ENCODE measurements at places on chromosomes 5 and 9.

GRCh38 chr9:109940561-109940960, 160.6 kb downstream of the PALM2AKAP2 start:
- DNase-seq = no peak

GRCh38 chr5:32462618-32463017, 18.1 kb upstream of the ZFR start:
- no peak for DNase-seq

GRCh38 chr9:129454467-129455067, 166.3 kb downstream of the C9orf50 start:
- DNase-seq = no peak

DNA sequence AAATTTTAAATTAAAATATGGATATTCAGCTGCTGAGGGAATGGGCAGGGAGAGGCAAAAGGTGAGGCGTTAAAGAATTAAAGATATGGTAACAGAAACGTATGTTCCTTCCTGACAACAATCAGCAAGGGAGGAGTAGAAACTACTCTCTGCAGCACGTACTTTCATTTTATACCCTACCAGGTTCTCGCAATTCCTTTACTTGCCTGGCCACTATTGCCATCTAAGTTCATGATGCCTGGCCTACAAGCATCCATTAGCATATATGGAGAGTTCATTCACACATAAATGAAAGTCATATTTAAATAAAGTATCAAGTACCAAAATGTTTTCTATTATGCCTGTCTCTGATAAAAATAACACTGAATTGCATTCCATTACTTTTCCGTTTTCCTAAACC, 125.1 kb downstream of the BNC2 start:
- DNase-seq = no peak

- peak; percentile 57 for DNase-seq
Measured at GRCh38 chr5:90473396-90474234, 956 bp downstream of the MBLAC2 start.

GRCh38 chr9:73841018-73841417, 656.1 kb upstream of the RORB start:
- no peak for DNase-seq

- no peak for DNase-seq
Measured at GRCh38 chr5:55578771-55579170, 44.0 kb upstream of the PLPP1 start.

DNA sequence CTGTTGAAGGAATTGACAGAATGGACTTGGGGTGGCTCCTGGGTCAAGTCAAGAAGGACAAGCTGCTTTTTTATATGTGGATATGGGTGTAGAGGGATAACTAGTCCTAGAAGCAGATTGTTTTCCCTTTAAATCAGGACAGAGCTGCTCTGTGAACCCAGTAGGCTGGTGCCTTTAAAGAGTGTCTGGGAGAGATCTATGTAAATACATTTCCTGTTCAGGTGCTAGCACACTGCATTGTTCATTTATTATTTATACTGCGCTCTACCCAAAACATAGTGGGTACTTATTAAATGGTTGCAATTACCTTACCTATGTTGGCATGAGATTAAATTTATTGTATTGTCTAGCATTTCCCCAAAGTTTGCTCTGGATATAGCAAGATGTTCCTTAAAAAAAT, 86.6 kb upstream of the EQTN start:
- no peak for DNase-seq

DNA sequence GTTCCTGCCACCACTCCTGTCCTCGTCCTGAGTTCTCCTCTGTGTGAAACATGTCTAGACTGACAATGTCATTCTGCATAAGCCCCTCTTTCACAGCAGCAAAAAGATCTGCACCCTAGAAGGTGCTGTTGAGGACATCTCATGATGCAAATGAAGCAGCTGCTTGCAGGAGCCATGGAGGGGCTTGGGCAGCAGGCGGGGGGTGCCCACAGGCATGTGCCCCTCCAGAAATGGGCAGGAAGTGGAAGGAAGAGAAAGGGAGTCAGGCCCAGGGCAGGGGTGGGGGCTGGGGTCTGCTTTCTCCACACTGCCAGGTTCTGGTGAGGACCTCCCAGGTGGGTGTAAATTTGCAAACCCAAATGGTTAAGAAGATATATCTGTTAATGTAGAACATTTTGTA, 54.5 kb upstream of the KCNMB1 start:
- DNase-seq = no peak

- peak; percentile 48 for DNase-seq
Measured at GRCh38 chr9:96612105-96612965, 7.3 kb downstream of the CDC14B start.

- no peak for DNase-seq
Measured at GRCh38 chr5:93892481-93892880, 151.1 kb upstream of the POU5F2 start.

DNA sequence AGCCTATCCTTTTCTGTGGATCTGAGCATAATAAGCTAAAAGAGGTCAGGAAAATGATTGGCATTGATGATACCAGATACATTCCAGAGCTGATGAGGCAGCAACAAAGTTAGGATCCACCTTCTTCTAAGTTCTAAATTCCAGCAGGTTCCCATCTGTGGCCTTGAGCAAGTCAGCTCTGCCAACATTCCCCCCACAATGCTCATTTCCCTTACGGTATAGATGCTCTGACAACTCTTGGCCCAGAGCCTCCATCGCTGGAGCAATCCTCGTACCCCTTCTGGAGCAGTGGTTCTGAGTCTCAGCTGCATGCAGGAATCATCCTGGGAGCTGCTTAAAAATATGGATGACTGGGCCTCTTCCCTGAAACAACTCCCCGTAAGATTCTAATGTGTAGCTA, 78.1 kb downstream of the MED27 start:
- DNase-seq = no peak

DNA sequence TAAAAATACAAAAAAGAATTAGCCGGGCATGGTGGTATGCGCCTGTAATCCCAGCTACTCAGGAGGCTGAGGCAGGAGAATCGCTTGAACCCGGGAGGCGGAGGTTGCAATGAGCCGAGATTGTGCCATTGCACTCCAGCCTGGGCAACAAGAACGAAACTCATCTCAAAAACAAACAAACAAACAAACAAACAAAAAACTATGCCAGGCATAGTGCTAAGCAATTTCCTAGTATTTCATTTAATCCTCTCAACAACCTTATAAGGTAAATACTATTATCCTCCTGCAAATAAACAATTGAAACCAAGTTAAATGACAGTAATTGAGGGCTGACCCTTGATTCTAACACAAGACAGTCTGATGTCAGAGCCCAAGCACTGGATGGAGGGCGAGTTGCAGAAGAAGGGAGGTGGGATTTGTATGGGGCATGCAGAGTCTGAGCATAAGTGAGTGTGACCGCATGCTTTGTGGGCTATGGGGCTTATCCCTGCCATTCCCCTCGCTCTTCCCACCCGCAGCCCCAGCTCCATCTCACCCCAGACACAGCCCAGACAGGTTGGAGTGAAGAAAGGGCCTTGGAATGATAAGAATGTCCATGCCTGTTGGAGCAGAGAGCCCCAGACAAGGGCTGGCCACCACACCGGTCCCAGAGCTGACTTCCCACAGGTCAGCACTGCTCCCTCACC, 24.3 kb upstream of the RPS14 start:
- DNase-seq = no peak

- no peak for DNase-seq
Measured at GRCh38 chr9:36532353-36532752, 40.3 kb upstream of the MELK start.

- no peak for DNase-seq
Measured at GRCh38 chr5:115423541-115423940, 121.0 kb downstream of the FEM1C start.

DNA sequence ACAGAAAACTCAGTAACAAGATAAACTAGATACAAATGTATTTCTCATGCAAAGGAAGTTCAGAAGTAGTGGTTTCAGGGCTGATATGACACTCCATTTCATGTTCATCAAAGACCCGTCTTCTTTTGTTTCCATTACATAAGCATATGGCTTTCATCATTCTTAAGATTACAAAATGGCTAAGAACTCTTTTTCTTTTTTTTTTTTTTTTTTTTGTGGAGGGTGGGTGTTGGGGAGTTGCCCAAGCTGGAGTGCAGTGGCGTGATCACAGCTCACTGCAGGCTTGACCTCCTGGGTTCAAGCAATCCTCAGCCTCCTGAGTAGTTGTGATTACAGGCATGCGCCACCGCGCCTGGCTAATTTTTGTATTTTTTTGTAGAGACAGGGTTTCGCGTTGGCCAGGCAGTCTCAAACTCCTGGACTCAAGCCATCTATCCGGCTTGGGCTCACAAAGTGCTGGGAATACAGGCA, 22.0 kb upstream of the PTBP3 start:
- DNase-seq = no peak

DNA sequence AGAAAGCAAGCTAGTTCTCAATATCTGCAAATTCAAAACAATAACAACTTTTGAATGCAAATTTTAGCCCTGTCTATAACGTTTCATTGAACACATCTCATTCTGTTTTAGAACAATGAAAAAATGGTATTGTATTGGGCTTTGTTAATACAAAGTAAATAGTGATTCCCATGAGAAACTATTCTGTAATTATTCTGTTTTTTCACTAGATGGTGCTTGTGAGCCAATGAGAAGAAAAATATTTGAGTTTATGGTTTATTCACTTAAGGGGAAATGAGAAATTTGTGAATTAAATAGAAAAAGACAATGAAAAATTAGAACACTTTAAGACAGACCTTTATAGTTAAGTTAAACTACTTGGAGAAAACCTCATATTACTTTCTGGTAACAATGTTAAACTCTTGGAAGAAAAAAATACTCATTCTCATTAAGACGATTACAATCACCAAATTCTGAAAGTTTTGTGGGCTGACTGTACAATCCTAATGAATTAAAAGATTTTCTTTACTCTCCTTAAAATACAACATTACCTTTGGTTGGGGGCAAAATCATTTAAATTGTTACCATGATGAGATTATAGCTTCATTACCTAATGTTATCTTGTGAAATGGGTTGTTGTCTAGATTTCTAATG, 127.0 kb downstream of the NNT start:
- no peak for DNase-seq

GRCh38 chr5:155066886-155067595, 53.5 kb downstream of the KIF4B start:
- DNase-seq = no peak

GRCh38 chr5:96527768-96528661, 95.0 kb upstream of the PCSK1 start:
- no peak for DNase-seq

GRCh38 chr9:3177936-3178335, 334.0 kb upstream of the PUM3 start:
- no peak for DNase-seq

DNA sequence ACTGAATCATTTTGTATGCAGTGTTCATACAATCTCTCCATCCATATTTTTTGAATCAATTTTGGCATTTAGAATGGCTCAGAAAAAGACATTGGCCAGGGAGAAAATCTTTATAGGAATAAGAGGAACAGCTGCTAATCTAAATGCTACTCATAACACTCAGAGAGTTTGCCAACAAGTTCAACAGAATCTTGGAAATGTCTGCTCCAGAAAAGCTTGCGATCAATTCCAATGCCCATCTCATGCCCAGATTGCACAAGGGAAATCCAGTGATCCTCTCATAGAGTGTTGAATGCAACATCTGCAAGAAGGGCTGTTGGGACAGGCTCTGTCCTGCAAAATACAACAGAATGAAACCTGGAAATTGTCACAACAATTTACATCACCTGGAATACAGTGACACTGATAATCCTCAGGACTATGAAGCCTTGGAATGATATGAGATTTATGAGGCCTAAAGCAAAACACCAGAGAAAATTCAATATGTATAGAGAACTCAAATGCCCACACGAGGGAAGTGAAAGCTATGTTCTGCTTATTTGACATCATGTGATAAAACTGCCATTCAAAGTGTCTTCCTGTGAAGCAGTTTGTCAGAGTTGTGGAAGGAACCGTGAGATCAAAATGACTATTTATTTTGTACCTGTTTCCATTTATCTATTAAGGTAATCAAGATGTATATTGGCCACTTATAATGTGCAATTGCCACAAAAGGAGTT, 190.1 kb downstream of the PARP8 start:
- DNase-seq = no peak

DNA sequence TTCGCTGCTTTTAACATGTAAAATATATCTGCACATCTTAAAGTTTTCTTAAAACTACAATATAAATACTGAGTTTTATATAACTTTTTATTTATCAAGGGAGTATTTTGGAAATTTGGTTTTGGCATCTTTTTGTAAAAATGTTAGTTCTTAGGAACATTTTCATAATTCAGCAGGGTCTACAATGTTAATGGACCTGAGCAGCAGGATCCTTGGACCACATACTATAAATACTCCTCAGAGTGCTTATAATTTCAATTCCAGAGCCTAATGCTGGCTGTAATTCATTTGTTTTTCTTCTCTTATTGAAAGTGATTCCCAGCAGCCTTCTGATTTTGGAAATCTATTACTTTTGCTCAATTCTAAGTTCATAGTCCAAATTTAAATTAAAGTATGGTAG, 1216.2 kb downstream of the MAT2B start:
- no peak for DNase-seq

- no peak for DNase-seq
Measured at GRCh38 chr5:98624145-98624880, 149.2 kb upstream of the RGMB start.

DNA sequence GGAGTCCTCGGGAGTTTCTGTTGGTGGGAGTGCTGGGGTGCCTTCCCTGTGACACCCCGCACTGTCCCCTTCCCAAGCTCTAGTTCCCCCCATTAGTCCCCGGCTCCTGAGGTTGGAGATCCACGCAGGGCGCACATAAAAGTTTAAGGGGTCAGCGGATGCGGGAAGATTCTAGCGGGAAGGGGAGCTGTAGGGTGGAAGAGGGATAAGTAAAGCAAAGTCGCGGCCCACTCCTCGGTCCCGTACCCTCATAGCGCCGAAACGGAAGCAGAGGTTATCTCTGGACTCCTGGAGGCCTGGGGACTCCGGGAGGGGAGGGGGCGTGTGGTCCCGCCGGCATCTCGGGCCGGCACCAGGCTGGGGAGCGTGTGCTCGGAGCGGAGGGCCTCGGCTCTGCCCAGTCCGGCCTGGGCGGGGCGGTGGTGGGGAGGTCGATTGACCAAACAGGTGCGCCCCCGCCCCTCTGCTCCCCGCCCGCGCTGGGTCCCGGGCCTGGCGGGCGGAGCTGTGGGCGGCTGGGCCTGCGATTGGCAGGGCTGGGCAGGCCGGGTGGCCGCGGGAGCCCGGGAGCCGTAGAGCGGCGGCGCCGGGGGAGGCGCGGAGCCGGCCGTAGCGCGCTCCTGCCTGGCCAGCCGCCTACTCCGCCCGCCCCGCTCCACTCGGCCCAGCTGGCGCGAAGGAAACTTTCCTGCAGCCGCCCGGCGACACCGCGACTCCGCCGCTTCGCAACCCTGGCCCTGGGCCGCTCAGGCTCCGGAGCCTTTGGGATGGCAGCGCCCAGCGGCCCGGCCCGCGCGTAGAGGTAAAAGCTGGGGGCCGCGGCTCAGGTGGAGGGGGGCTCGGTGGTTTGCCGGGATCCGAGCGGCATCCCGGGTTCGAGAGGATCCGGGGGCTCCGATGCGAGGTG, 52.2 kb upstream of the DAB2IP start:
- DNase-seq = peak; percentile 97
